Chondrocyte (in vitro differentiated cells): ENCODE measurements at places on chromosomes 4 and X. TPM values are rescaled to one million over a fixed set of nuclear protein-coding genes. Genes with fewer than 3 reads are reported as not detected.
A peak's percentile ranks its signal among the peaks of the same experiment; 100 is the strongest.

PRRG3 gene
- total RNA-seq, result not detected in 3 replicates

NKRF gene
- total RNA-seq, result 7.8 to 8.3 TPM (median 8.0 TPM) in 3 replicates

MAGEA1 gene
- total RNA-seq, result not detected in 3 replicates

HELT gene
- total RNA-seq, result not detected in 3 replicates

IL1RAPL2 gene
- total RNA-seq, result not detected in 3 replicates

DNA sequence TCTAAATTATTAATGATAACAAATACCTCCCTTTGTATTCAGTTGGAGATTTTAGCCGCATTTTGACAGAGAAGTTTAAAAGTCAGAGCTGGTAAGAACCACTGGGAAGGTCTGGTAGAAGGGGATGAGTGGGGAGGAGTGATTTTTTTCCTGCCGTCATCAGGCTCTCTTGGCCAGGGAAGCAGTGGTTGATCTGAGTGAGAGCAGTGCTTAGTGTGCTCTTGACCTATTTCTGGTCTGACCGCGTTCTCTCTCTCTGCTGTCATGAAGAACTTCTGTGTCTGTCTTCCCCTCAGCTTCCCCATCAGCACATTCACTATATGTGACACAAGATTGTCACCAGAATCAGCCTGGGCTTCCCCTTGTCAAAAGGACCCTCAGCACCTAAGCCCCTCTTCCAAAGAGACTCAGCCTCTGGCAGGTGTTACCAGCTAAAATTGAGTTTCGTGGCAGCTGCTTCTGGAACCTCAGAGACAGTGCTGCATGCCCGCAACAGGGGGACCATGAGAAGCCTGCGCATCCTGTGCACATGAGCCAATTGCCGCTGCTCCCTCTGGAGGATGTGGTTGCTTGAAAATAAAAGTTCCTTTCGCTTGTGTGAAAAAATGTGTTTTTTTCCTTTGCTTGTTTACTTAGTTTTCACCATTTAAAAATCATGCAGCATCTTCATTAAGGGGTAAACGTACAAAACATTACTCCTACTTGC is 268.9 kb downstream of the C4orf33 start:
- H3K27me3 ChIP-seq, result peaks cover 11% of the 10 kb centered on the region
- H3K36me3 ChIP-seq, result peaks cover 2% of the 10 kb centered on the region
- no peak for DNase-seq
- no peak overlapping the region for H3K27ac ChIP-seq
- no peak overlapping the region for H3K4me3 ChIP-seq
- peaks cover 16% of the 10 kb centered on the region for H3K4me1 ChIP-seq

- H3K4me3 ChIP-seq, result no peak overlapping the region
- peaks cover 12% of the 10 kb centered on the region for H3K4me1 ChIP-seq
- no peaks in the 10 kb centered on the region for H3K27me3 ChIP-seq
- peaks cover 4% of the 10 kb centered on the region for H3K36me3 ChIP-seq
- no peak overlapping the region for H3K27ac ChIP-seq
These were observed 2.6 kb upstream of the ZFP42 start for GRCh38 chr4:187992971-187993370.

DNA sequence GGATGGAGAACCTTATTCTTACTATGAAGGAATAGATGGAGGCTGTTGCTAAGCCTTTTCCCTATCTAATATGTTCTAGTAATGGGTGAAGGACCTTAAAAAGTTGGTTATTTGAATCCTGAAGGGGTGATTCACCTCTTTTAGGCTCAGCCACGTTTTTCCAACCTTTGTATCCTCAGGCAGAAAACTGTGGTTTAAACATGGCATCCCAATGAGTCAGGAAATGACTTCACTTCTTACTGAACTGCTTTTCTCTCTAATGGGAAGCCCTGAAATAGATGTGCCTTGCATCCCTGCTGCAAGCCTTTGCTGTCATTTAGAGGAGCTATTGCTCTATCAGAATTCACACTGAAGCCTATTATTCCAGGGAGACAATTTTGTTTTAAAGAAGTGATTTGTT is 191.0 kb upstream of the ARX start:
- H3K27me3 ChIP-seq, result no peaks in the 10 kb centered on the region
- H3K27ac ChIP-seq, result no peak overlapping the region
- no peaks in the 10 kb centered on the region for H3K36me3 ChIP-seq
- H3K4me3 ChIP-seq, result no peak overlapping the region
- no peak for DNase-seq

DNA sequence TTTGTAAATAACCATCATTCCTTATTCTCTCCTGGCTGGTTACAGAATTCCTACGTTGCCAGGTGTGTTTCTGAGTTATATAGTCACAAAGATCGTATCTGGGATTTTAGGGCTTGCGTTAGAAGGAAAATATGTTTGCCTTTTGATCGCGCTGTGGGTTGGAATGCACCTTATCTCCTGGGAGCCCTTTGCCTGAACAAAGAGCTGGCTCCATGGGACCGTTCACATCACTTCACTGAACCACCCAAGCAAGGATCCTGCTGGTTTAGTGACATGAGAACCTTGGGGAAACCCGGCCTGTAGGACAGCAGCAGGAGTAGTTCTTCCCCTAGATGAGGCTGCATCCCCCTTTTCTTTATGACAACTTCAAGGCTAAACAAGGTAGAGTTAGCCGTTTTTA is 51.6 kb downstream of the RS1 start:
- peaks cover 15% of the 10 kb centered on the region for H3K4me1 ChIP-seq
- H3K27ac ChIP-seq, result no peak overlapping the region
- no peak overlapping the region for H3K4me3 ChIP-seq
- peaks cover 2% of the 10 kb centered on the region for H3K36me3 ChIP-seq
- no peak for DNase-seq
- no peaks in the 10 kb centered on the region for H3K27me3 ChIP-seq

GRCh38 chr4:1235381-1236102 is 13.4 kb downstream of the CTBP1 start:
- no peak for DNase-seq
- no peak overlapping the region for H3K4me3 ChIP-seq
- no peaks in the 10 kb centered on the region for H3K27me3 ChIP-seq
- no peak overlapping the region for H3K27ac ChIP-seq

MAP3K15 gene
- total RNA-seq, result 0.18 to 0.22 TPM in 2 of 3 replicates, not detected in the other

DNA sequence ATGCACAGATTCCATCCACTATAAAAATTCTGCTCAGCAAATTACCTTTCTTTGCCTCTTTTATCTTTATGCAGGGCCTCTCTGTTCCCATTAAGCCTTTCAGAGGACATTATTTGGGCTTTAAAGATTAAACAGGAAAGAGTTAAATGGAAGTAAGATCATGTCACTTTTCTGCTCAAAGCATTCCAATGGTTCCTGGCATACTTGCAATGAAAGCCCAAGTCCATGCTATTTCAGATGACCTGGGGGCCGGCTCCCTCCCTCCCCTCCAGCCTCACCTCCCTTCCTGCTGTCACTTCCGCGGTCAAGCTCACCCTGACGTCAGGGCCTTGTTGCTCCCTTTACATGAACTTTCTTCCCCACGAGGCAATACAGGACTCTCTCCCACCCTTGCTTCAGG is 125.5 kb downstream of the C4orf51 start:
- H3K27ac ChIP-seq, result peak overlapping the region; percentile 81
- peaks cover 58% of the 10 kb centered on the region for H3K4me1 ChIP-seq
- H3K27me3 ChIP-seq, result no peaks in the 10 kb centered on the region

GRCh38 chr4:185470501-185471195 is 885 bp downstream of the CCDC110 start:
- peak overlapping the region; percentile 71 for H3K27ac ChIP-seq
- DNase-seq, result no peak
- H3K36me3 ChIP-seq, result no peaks in the 10 kb centered on the region
- peaks cover 31% of the 10 kb centered on the region for H3K4me1 ChIP-seq

SRPX2 gene
- 10.0 to 21.1 TPM (median 10.8 TPM) in 3 replicates for total RNA-seq

PLAC1 gene
- total RNA-seq, result not detected in 3 replicates

DNA sequence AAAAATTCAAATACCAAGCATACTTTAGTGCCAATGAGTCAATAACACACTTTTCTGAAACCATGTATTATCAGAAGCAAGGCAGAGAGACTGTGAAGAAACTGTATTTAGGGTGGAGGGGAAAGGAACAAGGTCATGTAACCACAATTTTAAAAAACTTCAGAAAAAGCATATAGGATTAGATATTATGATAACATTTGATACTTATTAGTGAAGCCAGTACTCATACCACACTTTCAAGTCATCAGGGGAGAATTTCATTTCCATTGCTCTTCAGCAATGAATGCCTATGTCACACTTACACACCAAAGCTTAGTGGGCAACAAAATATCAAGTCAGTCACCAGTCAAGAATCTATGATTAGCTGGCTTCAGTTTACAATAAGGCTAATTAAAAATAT is 602.2 kb downstream of the IL15 start:
- H3K4me3 ChIP-seq, result no peak overlapping the region
- no peaks in the 10 kb centered on the region for H3K27me3 ChIP-seq
- no peak for DNase-seq
- peaks cover 34% of the 10 kb centered on the region for H3K4me1 ChIP-seq
- H3K36me3 ChIP-seq, result peaks cover 1% of the 10 kb centered on the region
- no peak overlapping the region for H3K27ac ChIP-seq

DNA sequence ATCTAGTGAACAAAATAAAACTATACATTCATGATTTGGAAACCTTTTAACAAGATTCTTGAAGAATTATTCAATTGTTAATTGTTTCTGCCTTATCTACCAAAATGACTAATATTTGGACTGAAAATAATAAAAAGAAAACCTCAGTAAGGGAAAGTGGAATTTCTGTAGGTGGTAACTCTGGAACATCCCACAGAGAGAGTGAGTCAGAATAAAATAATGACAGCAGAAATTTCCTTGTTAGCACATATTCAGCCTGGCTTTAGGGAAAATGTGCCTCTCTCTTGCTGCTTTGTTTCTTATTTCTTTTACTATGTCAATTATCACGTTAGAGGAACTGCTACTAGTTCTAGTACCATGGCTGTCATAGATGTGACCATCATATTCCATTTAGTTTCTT is 421.5 kb upstream of the GNPDA2 start:
- H3K27ac ChIP-seq, result no peak overlapping the region
- H3K4me3 ChIP-seq, result no peak overlapping the region
- H3K4me1 ChIP-seq, result peaks cover 4% of the 10 kb centered on the region
- no peaks in the 10 kb centered on the region for H3K36me3 ChIP-seq
- peaks cover 3% of the 10 kb centered on the region for H3K27me3 ChIP-seq

TMEM154 gene
- total RNA-seq, result 1.8 to 2.9 TPM (median 2.2 TPM) in 3 replicates

LINC00632 gene
- 617 to 626 TPM (median 624 TPM) in 3 replicates for total RNA-seq

FGF5 gene
- total RNA-seq, result 1.3 to 5.8 TPM (median 4.5 TPM) in 3 replicates

GRCh38 chr4:148573296-148573695 is 131.1 kb upstream of the NR3C2 start:
- no peaks in the 10 kb centered on the region for H3K27me3 ChIP-seq
- no peaks in the 10 kb centered on the region for H3K36me3 ChIP-seq
- DNase-seq, result no peak
- no peaks in the 10 kb centered on the region for H3K4me1 ChIP-seq
- H3K27ac ChIP-seq, result no peak overlapping the region

GRCh38 chr4:153832720-153833287 is 43.9 kb upstream of the SFRP2 start:
- no peaks in the 10 kb centered on the region for H3K4me1 ChIP-seq
- no peak overlapping the region for H3K27ac ChIP-seq
- H3K36me3 ChIP-seq, result no peaks in the 10 kb centered on the region
- no peak overlapping the region for H3K4me3 ChIP-seq
- peaks cover 20% of the 10 kb centered on the region for H3K27me3 ChIP-seq

DNA sequence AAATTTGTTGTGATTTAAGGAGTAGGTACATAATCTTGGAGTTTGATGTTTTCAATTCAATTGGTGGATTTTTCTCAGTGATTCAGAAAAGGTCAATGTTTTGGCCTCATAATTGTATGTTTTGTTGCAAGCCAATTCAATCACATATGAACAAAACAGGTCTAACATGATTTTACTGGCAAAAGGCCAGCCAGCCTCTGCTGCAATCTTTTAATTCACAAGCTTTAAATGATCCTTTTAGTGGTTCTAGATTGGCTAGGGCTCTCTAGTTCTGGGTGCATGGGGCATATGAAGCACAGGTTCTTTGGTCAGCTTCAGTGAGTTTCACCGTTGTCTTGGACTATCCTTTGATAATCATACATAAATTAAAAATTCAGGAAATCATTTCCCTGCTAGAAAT is 19.2 kb upstream of the SLC6A14 start:
- no peak for DNase-seq
- no peak overlapping the region for H3K27ac ChIP-seq
- H3K4me1 ChIP-seq, result no peaks in the 10 kb centered on the region
- H3K4me3 ChIP-seq, result no peak overlapping the region

GRCh38 chrX:132407691-132408090 is 81.1 kb downstream of the MBNL3 start:
- DNase-seq, result no peak
- no peak overlapping the region for H3K4me3 ChIP-seq
- peaks cover 2% of the 10 kb centered on the region for H3K4me1 ChIP-seq
- no peak overlapping the region for H3K27ac ChIP-seq
- H3K36me3 ChIP-seq, result no peaks in the 10 kb centered on the region

GRCh38 chr4:87901422-87901992 is 68.7 kb downstream of the MEPE start:
- DNase-seq, result no peak
- peaks cover 3% of the 10 kb centered on the region for H3K27me3 ChIP-seq
- H3K4me1 ChIP-seq, result peaks cover 32% of the 10 kb centered on the region
- no peaks in the 10 kb centered on the region for H3K36me3 ChIP-seq

DNA sequence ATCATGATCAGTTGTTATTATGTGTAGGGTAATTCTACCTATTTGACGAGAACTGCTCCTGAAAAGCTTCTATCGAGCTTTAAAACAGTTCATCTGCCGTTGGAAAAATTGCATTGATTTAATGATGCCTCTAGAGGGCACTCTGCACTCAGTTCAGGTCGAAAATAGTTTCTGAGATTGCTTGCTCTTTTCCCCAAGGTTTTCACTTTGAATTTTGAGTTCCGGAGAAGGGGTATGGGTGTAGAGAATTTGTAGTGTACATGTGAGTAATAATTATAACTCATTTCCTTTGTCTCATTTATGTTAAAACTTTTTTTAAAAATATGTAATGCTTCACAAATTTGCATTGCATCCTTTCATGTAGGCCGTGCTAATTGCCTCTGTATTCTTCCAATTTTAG is 28.4 kb upstream of the TNIP3 start:
- H3K4me1 ChIP-seq, result peaks cover 2% of the 10 kb centered on the region
- H3K4me3 ChIP-seq, result no peak overlapping the region
- no peak overlapping the region for H3K27ac ChIP-seq
- DNase-seq, result no peak

DNA sequence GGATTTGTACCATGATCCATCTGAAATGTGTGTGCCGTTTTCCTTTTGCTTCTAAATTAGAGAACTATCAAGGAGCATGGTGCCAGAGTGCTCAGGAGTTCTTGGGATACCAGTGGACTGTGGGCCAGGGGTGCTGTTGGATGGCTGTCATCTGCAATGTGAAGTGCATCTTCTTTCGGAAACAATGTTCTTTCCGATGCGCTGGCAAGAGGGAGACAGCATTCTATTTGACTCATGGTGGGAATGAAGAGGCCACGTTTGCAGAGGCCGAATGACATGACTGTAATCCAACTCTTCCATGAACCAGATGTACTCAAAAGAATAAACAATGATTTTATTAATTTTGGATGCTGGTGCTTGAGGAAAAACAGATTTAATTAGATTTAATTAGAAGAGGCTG is 45.5 kb downstream of the SORCS2 start:
- H3K27me3 ChIP-seq, result peaks cover 8% of the 10 kb centered on the region
- H3K4me1 ChIP-seq, result peaks cover 12% of the 10 kb centered on the region
- no peaks in the 10 kb centered on the region for H3K36me3 ChIP-seq
- no peak overlapping the region for H3K27ac ChIP-seq

GRCh38 chr4:109211671-109212070 is 90.8 kb downstream of the COL25A1 start:
- H3K36me3 ChIP-seq, result no peaks in the 10 kb centered on the region
- H3K4me1 ChIP-seq, result peaks cover 19% of the 10 kb centered on the region
- H3K27ac ChIP-seq, result no peak overlapping the region
- H3K27me3 ChIP-seq, result no peaks in the 10 kb centered on the region
- no peak for DNase-seq

NEIL3 gene
- 1.5 to 2.5 TPM (median 1.7 TPM) in 3 replicates for total RNA-seq

EXOSC9 gene
- total RNA-seq, result 15.8 to 28.7 TPM (median 16.3 TPM) in 3 replicates

- no peaks in the 10 kb centered on the region for H3K4me1 ChIP-seq
- H3K4me3 ChIP-seq, result no peak overlapping the region
- no peak for DNase-seq
- H3K36me3 ChIP-seq, result no peaks in the 10 kb centered on the region
These were observed 48.4 kb downstream of the KIF4A start for GRCh38 chrX:70338290-70338689.
